ENCODE measurements at places on chromosomes 12 and 14. TPM values are rescaled to one million over a fixed set of nuclear protein-coding genes. Genes with fewer than 3 reads are reported as not detected.

DNA sequence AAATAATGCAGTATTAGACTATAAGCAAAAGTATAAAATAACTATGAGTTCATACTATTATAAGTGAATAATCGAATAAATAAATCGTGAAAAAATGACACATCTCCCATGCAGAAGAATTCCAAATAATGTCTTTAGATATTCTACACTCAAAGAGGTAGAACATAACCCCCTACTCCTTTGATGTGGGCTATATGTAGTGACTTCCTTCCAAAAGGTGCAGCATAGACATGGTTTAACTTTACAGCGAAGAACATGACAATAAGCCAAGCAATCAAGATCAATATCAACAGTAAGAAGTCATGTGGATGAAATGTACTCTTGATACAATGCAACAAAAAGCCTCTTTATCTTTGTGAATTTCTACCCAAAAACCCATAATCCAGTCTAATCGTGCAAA is 46.0 kb upstream of the HIF1A start:
- no peaks in the 10 kb centered on the region for H3K27me3 ChIP-seq
- no peak overlapping the region for H3K27ac ChIP-seq
- DNase-seq, result no peak

Gene TAS2R13
- total RNA-seq, result 7.9 TPM

DNA sequence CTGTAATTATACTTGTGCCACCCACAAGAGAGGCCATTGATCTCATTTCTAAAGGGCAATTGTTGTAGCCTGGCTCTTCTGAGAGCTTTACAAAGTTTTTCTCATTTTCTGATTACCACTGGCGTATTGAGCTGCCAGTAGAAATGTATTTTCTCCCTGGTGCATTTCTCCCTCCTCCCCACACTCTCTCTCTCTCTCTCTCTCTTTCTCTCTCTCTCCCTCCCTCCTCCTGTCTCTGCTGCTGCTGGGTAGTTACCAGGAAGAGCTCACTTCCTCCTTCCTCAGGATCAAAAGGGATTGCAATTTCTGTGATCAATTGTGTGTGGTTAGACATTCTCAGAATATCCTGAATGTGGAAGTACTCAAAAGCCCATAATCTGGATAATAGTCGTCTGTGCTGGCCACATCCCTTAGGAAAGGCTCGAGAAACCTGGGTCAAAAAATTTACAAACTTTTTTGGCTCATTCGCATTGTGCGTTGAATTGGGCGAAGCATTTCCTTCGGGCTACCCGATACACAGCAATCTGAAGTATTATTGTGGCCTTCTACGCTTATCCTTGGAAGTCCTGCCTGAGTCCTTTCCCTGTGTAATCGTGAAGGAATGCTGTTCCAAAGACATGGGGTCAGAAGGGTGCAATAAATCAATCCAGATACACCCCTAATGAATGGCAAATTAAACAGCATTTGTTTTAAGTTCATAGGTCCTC is 254.8 kb downstream of the MSRB3 start:
- no peaks in the 10 kb centered on the region for H3K27me3 ChIP-seq
- no peak overlapping the region for H3K27ac ChIP-seq
- H3K36me3 ChIP-seq, result no peaks in the 10 kb centered on the region
- no peak overlapping the region for H3K4me3 ChIP-seq
- no peak for DNase-seq

DNA sequence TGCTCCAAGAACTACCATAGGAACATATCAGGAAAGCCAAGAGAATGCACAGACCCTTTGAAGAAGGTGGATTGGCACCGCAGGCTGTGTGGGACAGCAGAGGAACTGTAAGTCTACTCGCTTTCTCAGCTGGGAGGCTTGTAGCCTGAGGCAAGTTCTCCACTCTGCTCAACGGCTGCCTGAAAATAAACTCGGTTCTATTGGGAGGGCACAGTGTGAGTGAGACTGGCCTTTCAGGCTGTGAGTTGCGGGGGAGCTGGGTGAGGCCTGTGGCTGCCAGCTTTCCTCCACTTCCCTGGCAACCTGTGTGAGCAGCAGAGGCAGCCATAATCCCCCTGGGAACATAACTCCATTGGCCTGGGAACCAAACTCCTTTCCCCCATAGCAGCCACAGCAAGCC is 132.1 kb downstream of the ANKS1B start:
- no peaks in the 10 kb centered on the region for H3K27me3 ChIP-seq
- H3K4me1 ChIP-seq, result no peaks in the 10 kb centered on the region

Gene SSTR1
- total RNA-seq, result 10.9 TPM

Gene MIPOL1
- 20.9 TPM for total RNA-seq

Gene GLIPR1L1
- total RNA-seq, result not detected

GRCh38 chr12:88299567-88300101 is 157.5 kb downstream of the TMTC3 start:
- H3K27ac ChIP-seq, result no peak overlapping the region
- no peaks in the 10 kb centered on the region for H3K27me3 ChIP-seq
- no peak overlapping the region for H3K4me3 ChIP-seq
- no peaks in the 10 kb centered on the region for H3K4me1 ChIP-seq
- H3K36me3 ChIP-seq, result no peaks in the 10 kb centered on the region

- no peak overlapping the region for H3K27ac ChIP-seq
- no peaks in the 10 kb centered on the region for H3K36me3 ChIP-seq
- no peak overlapping the region for H3K4me3 ChIP-seq
- H3K4me1 ChIP-seq, result no peaks in the 10 kb centered on the region
- DNase-seq, result no peak
These were observed 80.8 kb downstream of the SLC35F4 start for GRCh38 chr14:57785058-57785457.

Gene KLRC1
- total RNA-seq, result 1.9 TPM

DNA sequence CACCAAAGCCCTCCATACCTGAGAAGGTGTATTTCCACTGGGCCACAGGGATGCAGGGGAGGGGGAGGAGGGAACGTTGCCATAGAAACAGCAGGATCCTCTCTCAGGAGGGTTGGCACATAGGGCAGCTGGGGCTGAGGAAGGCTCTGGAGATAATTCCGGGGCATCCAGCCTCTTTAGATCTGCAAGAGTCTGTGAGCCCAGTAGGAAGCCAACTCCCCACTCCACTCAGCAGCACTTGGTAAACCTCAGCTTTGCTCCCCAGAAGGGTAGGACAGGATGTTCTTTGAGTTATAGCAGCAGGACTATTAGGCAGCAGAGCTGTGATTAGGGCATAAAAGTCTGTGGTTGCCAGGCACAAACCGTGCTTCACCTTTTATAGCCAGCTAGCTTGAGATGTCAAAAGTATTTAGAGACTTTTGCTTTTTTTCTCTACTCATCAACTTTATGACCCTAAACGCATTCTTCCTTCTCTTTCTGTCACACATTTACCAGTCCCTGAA is 7.8 kb upstream of the PLEKHG3 start:
- H3K36me3 ChIP-seq, result no peaks in the 10 kb centered on the region
- H3K4me1 ChIP-seq, result peaks cover 10% of the 10 kb centered on the region
- no peak for DNase-seq
- no peak overlapping the region for H3K4me3 ChIP-seq
- no peak overlapping the region for H3K27ac ChIP-seq
- no peaks in the 10 kb centered on the region for H3K27me3 ChIP-seq

Gene CLMN
- 18.7 TPM for total RNA-seq

DNA sequence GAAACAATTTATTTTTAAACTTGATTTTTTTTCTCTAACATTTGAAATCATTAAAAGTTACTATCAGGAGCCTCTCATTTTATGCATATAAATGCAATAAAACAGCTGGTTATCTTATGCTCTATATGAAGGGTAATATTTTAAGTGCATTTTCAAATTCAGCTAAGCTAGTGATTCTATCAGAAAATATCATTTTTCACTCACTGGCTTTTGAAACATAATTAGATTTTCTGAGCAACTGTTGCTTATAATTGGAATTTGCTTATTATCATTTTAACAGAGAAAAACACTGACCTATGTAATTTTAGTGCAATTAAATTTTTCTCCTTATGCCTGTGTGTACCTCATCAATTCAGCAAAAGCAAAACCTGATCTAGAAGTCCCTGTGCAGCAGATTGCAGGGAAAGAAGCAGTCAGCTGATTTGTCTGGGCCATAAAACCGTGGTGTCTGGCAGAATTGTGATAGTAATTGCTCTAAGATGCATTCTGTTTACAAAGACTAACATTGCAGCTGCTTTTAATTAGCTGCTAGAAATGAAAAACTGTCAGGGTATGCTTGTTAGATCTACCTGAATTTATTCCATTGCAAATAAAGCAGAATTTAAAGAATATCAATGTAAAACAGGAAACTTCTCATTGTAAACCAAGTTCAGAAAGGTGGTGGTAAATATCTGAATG is 75.0 kb downstream of the BICD1 start:
- H3K27ac ChIP-seq, result no peak overlapping the region
- H3K4me1 ChIP-seq, result no peaks in the 10 kb centered on the region
- DNase-seq, result no peak
- no peaks in the 10 kb centered on the region for H3K27me3 ChIP-seq
- H3K4me3 ChIP-seq, result no peak overlapping the region

DNA sequence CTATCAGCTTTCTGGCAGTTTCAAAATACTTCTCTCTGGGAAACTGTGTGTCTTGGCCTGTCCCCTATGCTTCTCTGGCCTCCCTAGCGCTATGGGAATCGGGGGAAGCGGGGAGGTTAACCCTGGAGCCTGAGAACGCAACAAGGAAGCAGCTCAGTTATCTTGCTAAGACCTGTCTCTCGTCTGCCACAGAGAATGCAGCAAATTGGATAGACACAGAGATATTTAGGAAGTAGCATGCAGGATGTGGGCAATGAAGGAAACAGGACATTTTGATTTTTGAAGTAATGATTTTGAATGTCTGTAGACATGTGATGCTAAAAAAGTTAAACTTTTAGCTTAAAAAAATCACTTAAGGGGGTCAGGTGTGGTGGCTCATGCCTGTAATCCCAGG is 6.6 kb upstream of the CALCOCO1 start:
- peaks cover 8% of the 10 kb centered on the region for H3K4me1 ChIP-seq
- H3K27ac ChIP-seq, result no peak overlapping the region
- peaks cover 1% of the 10 kb centered on the region for H3K27me3 ChIP-seq

DNA sequence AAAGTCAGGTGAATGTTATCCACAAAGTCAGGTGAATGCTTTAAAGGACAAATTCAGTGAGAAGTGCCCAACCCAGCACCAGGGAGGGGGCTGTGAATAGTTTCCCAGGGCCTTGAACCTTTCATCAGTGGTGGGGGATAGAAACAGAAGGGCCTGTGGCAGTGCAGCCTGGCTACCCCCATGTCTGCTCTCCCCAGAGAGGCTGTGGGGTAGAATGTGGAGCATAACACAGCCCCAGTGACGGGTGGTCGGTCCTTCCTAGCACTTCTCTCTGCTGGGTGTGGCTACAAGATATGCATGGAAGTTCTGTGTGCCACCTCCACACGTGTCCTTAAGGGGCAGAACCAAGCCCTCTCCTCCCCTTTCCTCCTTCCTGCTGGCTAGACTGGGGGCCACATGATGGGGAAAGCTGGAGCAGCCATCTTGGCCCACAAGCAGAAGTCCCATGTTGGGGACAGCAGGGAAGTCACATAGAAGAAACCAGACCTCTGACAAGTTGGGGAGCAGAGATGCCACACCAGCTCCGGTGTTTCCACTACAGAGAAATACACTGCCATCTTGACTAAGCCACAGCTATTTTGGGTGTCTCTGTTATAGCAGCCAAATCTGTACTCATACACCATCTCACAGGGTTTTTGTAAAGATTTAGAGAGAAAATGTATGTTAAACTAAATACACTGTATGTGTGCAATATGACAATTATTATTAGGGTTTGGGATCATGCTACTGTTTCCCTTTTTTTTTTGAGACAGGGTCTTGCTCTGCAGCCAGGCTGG is 17.0 kb downstream of the RITA1 start:
- H3K4me3 ChIP-seq, result no peak overlapping the region
- H3K4me1 ChIP-seq, result no peaks in the 10 kb centered on the region
- no peak overlapping the region for H3K27ac ChIP-seq
- H3K27me3 ChIP-seq, result no peaks in the 10 kb centered on the region
- DNase-seq, result no peak

DNA sequence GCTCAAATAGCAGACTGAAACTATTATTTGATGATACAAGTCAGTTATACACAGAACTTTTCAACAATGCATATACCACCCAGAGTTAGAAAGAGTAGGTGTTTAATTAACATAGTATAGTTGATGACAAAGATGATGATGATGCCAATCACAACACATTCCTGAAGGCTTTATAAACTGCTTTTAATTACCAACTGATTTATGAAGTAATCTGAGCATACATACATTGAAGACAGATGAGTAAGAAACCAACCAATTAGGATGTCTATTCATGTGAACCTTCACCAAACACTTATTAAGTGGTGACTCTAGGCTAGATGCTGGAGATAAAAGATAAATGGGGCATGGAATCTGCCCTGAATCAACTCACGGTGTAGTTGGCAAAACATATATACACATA is 600.9 kb upstream of the FLRT2 start:
- DNase-seq, result no peak
- H3K27ac ChIP-seq, result no peak overlapping the region
- H3K27me3 ChIP-seq, result no peaks in the 10 kb centered on the region
- no peaks in the 10 kb centered on the region for H3K36me3 ChIP-seq
- H3K4me1 ChIP-seq, result no peaks in the 10 kb centered on the region

Gene PTGES3
- total RNA-seq, result 50.6 TPM

All from Peyer's patch (tissue), 4 donors.